Naive B cell (primary cell): ENCODE measurements at places on chromosomes 7 and 10. TPM values are rescaled to one million over a fixed set of nuclear protein-coding genes. Genes with fewer than 3 reads are reported as not detected.

The SPDYE1 gene
- not detected for polyA plus RNA-seq

The ZNF783 gene
- 9.2 TPM for polyA plus RNA-seq

The MAP3K8 gene
- 88.3 TPM for polyA plus RNA-seq

The TAS2R5 gene
- not detected for polyA plus RNA-seq

The IFIT1B gene
- polyA plus RNA-seq = not detected

The MINPP1 gene
- polyA plus RNA-seq = 3.2 TPM

The FAM24B gene
- polyA plus RNA-seq = 5.0 TPM

The CSGALNACT2 gene
- 12.0 TPM for polyA plus RNA-seq

The RPEL1 gene
- not detected for polyA plus RNA-seq

The ATG9B gene
- 7.6 TPM for polyA plus RNA-seq

The SPDYE5 gene
- 0.14 TPM for polyA plus RNA-seq

The FAM149B1 gene
- polyA plus RNA-seq = 5.9 TPM

The CLCN1 gene
- not detected for polyA plus RNA-seq

The FZD8 gene
- not detected for polyA plus RNA-seq

The TAS2R3 gene
- polyA plus RNA-seq = not detected

The HOXA3 gene
- polyA plus RNA-seq = not detected

The TMEM236 gene
- not detected for polyA plus RNA-seq

The MOGAT3 gene
- polyA plus RNA-seq = not detected

The CDK13 gene
- 54.9 TPM for polyA plus RNA-seq

The KIFBP gene
- polyA plus RNA-seq = 6.9 TPM

The WNT8B gene
- polyA plus RNA-seq = not detected

The MYL10 gene
- polyA plus RNA-seq = not detected

The C10orf53 gene
- polyA plus RNA-seq = not detected

The TMEM26 gene
- not detected for polyA plus RNA-seq

The LRRC61 gene
- 15.2 TPM for polyA plus RNA-seq

The ZNF503 gene
- polyA plus RNA-seq = not detected

The MMD2 gene
- not detected for polyA plus RNA-seq

The STK31 gene
- not detected for polyA plus RNA-seq

The ELMO1 gene
- polyA plus RNA-seq = 55.3 TPM

The PCLO gene
- polyA plus RNA-seq = not detected

The NEUROD6 gene
- not detected for polyA plus RNA-seq

The SLC26A5 gene
- polyA plus RNA-seq = not detected

The ERVW-1 gene
- not detected for polyA plus RNA-seq

The DNAJC12 gene
- polyA plus RNA-seq = not detected

The FBXW4 gene
- polyA plus RNA-seq = 10.5 TPM

The C10orf143 gene
- polyA plus RNA-seq = 22.6 TPM

The CLIP2 gene
- 0.57 TPM for polyA plus RNA-seq

The VWC2 gene
- polyA plus RNA-seq = not detected

The LRRD1 gene
- not detected for polyA plus RNA-seq
